Substantia nigra (tissue), 51 donors: ENCODE measurements at places on chromosomes 5 and 9.
A peak's percentile ranks its signal among the peaks of the same experiment; 100 is the strongest.

DNA sequence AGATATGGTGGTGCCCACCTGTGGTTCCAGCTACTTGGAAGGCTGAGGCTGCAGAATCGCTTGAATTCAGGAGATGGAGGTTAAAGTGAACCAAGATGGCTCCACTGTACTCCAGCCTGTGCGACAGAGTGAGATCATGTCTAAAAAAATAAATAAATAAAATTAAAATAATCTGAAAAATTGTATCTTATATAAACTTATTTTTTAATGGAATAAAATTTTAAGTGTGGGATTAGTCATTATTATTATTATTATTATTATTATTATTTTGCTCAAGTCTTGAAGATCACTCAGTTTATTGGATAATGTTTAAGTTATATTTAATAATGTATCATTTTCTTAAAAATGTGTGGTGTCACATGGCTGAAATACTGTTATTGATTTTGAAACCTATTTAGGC, 688.0 kb upstream of the COX7C start:
- DNase-seq = no peak

DNA sequence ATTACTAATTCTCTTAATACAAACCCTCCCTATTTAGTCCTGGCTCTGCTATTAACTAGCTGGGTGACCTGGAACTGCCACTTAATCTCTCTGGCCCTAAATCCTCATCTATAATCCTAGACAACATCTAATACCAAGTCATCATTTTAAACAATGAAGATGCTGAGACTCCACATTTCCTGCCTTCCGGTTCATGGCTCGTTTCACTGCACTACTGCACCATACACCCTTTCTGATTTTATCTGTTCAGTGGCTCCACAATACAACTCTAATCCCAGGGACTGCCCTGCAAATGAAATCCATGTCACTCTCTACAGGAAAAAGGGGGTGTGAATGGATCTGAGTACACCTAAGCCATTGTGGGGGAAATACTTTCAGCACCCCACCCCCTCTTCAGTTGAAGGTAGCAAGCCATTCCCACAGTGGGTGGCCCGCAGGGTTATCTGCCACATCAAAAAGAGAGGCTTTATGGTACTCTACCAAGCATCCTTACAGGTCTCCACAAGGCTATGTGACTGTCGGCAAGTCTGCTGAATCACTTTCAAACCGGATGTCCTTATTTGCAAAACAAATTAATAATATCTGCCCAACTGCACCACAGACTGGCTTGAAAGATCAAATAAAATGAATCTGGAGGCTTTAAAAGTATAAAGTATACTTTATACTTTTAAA, 89.5 kb downstream of the EPB41L4A start:
- no peak for DNase-seq

- DNase-seq = no peak
Measured at GRCh38 chr5:172385010-172385563, 69.2 kb downstream of the SH3PXD2B start.

- DNase-seq = no peak
Measured at GRCh38 chr5:73899055-73899454, 273.1 kb downstream of the ARHGEF28 start.

DNA sequence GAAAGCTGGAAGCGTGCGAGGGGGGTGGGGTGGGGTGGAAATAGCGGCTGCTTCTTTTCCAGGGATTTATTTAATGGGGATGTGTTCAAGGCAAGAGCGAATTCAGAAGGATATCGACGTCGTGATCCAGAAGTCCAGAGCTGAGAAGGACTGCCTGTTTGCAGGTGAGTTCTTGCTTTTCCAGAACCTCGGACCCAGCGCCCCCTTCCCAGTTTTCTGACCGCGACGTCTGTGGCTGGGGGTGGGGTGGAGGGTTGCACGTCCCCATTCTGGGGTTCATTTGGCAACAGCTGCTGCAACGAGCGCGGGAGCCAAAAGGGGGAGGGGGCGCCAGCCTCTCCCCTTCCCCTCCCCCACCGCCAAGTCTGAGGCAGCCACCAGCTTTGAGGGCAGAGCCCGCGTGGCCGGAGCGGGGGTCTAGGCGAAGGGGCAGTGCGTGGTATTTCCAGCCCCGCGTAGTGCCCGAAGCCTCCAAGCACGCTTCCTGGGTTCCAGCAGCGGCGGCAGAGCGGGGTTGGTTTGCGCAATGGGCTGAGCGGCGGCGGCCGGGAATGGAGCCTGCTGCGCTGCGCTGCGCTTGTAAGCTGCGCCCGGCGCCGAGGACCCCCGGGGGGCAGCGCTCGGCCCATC, 701 bp downstream of the PARP8 start:
- DNase-seq = peak; percentile 24

- no peak for DNase-seq
Measured at GRCh38 chr5:10017786-10018185, 231.9 kb downstream of the ATPSCKMT start.

DNA sequence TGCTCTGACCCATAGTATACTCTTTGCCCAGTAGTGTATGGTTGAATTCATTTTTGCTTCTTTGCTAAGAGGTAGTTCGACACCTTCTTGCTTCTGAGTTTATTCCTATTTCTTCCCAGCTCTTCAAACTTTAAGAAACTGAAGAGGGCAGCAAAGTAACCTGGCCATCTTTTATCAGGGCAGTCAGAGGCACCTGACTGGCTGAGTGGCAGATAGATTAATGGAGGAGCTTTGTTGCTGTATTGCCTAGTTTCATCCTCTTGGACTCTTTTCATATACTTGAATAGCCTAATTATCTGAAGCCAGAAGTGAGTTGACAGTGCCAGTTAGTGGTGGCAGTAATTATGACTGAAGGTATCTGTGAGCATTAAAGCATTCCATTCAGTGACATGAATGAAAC, 82.5 kb downstream of the UHRF2 start:
- DNase-seq = no peak

- DNase-seq = no peak
Measured at GRCh38 chr9:124078641-124079040, 67.1 kb downstream of the LHX2 start.

GRCh38 chr5:178544166-178544834, 45.9 kb downstream of the COL23A1 start:
- DNase-seq = no peak

GRCh38 chr5:68260467-68260866, 44.9 kb downstream of the PIK3R1 start:
- no peak for DNase-seq

DNA sequence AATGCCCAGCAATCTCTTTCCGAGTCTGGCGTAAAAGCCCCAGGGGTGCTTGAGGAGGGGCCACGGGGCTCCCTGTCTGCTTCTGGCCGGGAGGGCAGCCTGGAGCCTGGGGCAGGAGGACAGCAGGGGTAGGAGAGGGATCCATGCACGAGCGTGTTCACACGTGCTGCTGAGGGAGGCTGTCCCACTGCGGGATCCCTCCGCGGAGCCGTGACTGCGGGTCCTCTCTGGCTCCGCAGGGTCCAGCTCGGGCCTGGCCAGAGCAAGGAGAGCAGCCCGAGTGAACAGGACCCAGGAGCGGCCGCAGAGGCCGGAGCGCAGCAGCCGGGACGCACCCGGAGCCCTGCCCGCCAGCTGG, 78.4 kb downstream of the ZNF354C start:
- DNase-seq = no peak
